Panc1 (cell line): ENCODE measurements at places on chromosomes 11 and 22. TPM values are rescaled to one million over a fixed set of nuclear protein-coding genes. Genes with fewer than 3 reads are reported as not detected.

GRCh38 chr11:123137431-123138224, 57.4 kb downstream of the CLMP start:
- no peaks in the 10 kb centered on the region for H3K27me3 ChIP-seq
- no peaks in the 10 kb centered on the region for H3K4me1 ChIP-seq
- no peak for DNase-seq

The KRTAP5-2 gene
- total RNA-seq: not detected

The PDXP gene
- total RNA-seq: 17.6 TPM

The MUC5AC gene
- 0.03 TPM for total RNA-seq

The RRP8 gene
- total RNA-seq: 23.1 TPM

GRCh38 chr22:37320726-37321677, 38.7 kb downstream of the CYTH4 start:
- H3K4me3 ChIP-seq: no peak overlapping the region
- no peaks in the 10 kb centered on the region for H3K36me3 ChIP-seq
- H3K27ac ChIP-seq: no peak overlapping the region
- H3K4me1 ChIP-seq: peaks cover 10% of the 10 kb centered on the region
- DNase-seq: no peak

GRCh38 chr22:46764140-46764680, 1.8 kb downstream of the TBC1D22A start:
- H3K27ac ChIP-seq: peak overlapping the region; percentile 5; the same call in 1 of the 2 replicates
- peaks cover 2% of the 10 kb centered on the region; the same call in 1 of the 2 replicates for H3K36me3 ChIP-seq
- no peak for DNase-seq
- H3K4me3 ChIP-seq: no peak overlapping the region; the same call in 1 of the 2 replicates
- H3K27me3 ChIP-seq: no peaks in the 10 kb centered on the region

DNA sequence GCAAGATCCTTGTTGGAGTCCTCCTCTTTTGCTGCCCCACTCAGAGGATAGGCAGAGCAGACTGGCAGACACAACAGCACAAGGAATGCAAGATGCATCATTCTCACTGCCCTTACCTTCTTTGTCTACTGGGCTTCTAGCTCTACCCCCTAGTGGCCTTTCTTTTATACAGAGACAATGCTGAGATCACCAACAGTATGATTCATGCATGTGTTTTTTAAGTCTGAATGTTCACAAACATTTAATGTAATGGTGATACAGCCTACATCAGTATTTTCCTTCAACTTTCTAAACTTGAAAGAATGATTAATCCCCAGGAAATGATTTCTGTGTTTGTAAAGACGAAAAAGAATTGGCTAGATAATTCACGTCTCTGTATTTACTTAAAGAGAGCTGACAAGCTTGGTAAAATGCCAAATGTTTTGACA, at the start of gene MMP10:
Gene MMP10, minus strand, starts transcription at position 138 of the 428 bp plus-strand sequence. Its CDS starts 37 bp downstream, at position 101.
- H3K4me3 ChIP-seq: no peak within 1 kb of the TSS
- H3K27me3 ChIP-seq: no peaks in the 10 kb centered on the region; the same call in 1 of the 2 replicates
- no peak for DNase-seq
- H3K27ac ChIP-seq: no peak within 1 kb of the TSS
- no peaks in the 10 kb centered on the region for H3K36me3 ChIP-seq
- peaks cover 7% of the 10 kb centered on the region for H3K4me1 ChIP-seq

DNA sequence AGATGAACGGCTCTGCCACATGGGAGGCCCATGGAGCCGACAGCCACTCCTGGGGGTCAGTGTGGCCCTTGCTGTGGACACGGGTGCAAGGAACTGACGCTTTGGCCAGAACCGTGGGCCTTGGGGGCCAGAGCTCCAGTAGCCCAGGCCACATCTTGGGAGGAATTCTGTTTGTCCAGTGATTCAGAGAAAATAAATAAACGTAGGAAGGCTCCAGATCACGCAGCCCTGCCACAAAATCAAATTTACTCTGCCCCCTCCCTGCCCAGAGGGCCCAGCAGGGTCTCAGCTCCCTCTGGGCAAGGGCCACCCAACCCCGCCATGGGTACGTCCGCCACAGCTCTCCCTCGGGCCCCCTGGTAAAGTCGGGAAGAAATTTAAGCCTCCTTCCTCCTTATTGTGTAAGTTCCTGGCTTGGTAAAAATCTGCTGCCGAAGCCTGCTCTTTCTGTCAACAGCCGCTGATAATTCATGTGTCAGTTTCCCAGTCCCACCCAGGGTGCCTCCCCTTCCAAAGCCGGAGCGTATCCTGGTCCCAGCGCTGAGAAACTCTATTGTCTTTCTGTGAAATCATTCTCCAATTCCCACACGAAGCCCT, 6.9 kb upstream of the MUC5AC start:
- DNase-seq: peak; percentile 72
- H3K27ac ChIP-seq: peak overlapping the region; percentile 96
- H3K36me3 ChIP-seq: no peaks in the 10 kb centered on the region
- no peaks in the 10 kb centered on the region for H3K27me3 ChIP-seq
- H3K4me1 ChIP-seq: peaks cover 56% of the 10 kb centered on the region
- no peak overlapping the region for H3K4me3 ChIP-seq

The ZNF408 gene
- 19.8 TPM for total RNA-seq

DNA sequence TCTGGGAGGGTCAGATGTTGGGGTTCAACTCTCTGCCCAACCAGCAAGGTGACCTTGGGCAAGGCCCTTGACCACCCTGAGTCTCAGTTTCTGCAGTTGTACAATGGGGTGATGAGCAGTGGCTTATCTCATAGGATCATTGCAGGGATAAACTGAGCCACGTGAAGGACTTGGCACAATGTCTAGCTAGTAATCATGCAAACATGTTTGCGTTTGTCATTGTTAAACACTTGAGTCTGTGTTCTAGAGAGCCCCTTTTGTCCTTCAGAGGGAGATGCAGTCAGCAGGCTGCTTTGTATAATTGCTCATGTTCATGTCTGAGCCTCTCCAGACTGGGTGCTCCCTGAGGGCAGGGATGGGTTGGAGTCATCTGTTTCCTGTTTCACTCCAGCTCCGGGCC, 15.8 kb downstream of the CD82 start:
- no peak for DNase-seq
- H3K27ac ChIP-seq: no peak overlapping the region
- no peak overlapping the region for H3K4me3 ChIP-seq
- no peaks in the 10 kb centered on the region for H3K27me3 ChIP-seq

The B3GAT1 gene
- 0.10 TPM for total RNA-seq

The ANO9 gene
- 61.4 TPM for total RNA-seq

- H3K27ac ChIP-seq: no peak overlapping the region
- no peaks in the 10 kb centered on the region for H3K4me1 ChIP-seq
- H3K36me3 ChIP-seq: no peaks in the 10 kb centered on the region
- no peak overlapping the region for H3K4me3 ChIP-seq
- H3K27me3 ChIP-seq: peaks cover 10% of the 10 kb centered on the region; the same call in 1 of the 2 replicates
Observed at GRCh38 chr11:125338886-125339811, 156.9 kb downstream of the FEZ1 start.

DNA sequence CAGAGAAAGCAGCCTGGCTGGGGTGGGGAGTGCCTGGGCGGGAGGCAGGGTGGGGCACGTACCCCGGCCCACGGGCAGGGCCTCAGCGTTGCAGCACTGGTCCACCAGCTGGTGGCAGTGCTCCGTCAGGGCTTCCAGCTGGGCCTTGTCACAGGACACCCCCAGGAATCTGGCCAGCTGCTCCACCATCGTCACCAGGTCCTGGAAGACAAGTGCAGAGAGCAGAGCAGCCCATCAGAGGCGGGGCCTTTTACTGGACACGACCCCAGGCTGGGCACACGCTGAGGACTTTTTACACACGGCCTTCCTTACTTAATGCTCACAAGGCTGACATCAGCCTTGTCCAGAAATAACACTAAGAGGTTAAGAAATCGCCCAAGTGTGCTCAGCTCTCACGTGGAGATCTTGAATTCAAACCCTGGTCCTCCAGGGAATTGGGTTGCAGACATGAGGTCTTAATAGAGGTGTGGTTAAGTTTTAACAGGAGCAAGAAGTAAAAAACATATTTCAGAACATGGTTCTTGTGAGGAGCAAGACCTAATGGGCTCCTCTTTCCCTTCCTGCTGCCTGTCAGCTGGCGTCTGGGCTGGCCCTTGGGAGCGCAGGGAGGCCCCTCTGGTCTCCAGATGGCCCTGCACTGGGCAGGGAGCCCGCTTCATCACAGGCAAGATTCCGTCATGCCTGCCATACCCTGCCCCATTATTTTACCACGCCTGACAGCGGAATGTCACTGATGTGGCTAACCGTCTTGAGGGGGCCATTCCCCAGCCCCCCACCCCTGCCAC, 17.1 kb upstream of the EFCAB6 start:
- no peak for DNase-seq
- no peaks in the 10 kb centered on the region for H3K27me3 ChIP-seq
- H3K36me3 ChIP-seq: no peaks in the 10 kb centered on the region
- H3K27ac ChIP-seq: no peak overlapping the region
- no peak overlapping the region for H3K4me3 ChIP-seq

The MCHR1 gene
- not detected for total RNA-seq

GRCh38 chr11:134752526-134752925, 340.5 kb upstream of the B3GAT1 start:
- peaks cover 9% of the 10 kb centered on the region for H3K27me3 ChIP-seq
- no peak for DNase-seq
- H3K27ac ChIP-seq: no peak overlapping the region
- no peaks in the 10 kb centered on the region for H3K36me3 ChIP-seq
- H3K4me3 ChIP-seq: no peak overlapping the region

DNA sequence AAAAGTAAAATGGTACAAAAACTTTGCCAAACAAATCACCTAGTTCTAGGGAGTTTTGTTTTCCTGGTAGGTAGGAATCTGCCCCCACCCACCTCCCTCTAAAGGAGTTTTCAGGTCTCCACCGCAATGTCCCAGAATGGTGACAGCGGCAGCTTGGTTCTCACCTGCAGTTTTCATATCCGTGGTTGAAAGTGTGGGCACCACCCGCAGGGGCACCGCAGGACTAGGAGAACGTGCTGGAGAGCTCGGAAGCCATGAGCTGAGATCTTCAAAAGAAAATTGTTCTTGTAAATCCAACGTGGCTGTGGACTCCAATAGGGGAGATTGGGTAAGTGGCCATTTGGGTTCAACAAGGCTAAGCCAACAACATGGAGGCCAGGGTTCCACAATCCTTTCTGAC, 10.8 kb downstream of the NFRKB start:
- H3K36me3 ChIP-seq: peaks cover 55% of the 10 kb centered on the region
- no peaks in the 10 kb centered on the region for H3K4me1 ChIP-seq
- DNase-seq: no peak
- no peak overlapping the region for H3K4me3 ChIP-seq

DNA sequence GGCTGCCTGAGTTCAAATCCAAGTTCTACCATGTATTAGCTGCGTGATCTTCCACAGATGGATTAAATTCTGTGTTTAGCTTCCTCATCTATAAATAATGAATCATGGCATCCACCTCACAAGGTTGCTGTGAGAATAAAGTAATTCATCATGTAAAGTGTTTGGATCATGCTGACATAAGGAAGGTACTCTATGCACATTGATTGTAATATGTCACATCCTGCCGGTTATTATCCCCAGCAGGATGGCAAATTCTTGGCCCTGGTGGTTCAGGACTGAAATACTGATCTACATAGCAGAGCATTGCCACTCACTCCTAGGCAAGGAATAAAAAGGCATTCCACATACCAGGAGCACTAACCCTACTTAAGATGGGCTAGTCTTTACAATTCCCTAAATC, 40.8 kb downstream of the LGR4 start:
- H3K4me3 ChIP-seq: no peak overlapping the region
- H3K27me3 ChIP-seq: no peaks in the 10 kb centered on the region
- no peak for DNase-seq
- H3K27ac ChIP-seq: no peak overlapping the region

The NUCB2 gene
- total RNA-seq: 62.2 TPM

The SLN gene
- not detected for total RNA-seq

The MS4A12 gene
- not detected for total RNA-seq

DNA sequence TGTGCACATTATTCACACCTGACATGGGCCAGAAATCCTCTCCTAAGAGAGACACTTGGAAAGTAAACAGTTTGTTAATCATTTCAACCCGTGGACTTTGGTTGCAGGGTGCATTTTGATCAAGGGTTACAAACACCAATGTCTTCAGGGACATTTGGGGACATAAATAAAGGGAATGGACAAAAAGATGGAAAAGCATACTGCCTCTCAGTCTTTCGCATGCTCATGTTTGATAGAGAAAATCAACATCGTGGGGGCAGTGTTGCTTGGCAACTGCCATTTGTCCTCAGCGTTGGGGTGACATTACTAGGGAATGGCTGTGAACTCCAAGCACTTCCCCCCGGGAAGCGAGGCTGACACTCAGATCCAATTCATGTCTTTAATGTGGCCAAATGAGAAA, 114.7 kb upstream of the OR4B1 start:
- no peak overlapping the region for H3K27ac ChIP-seq
- no peak for DNase-seq
- H3K36me3 ChIP-seq: no peaks in the 10 kb centered on the region
- H3K4me1 ChIP-seq: peaks cover 15% of the 10 kb centered on the region
- H3K4me3 ChIP-seq: no peak overlapping the region
- no peaks in the 10 kb centered on the region for H3K27me3 ChIP-seq

The MYBPC3 gene
- not detected for total RNA-seq

DNA sequence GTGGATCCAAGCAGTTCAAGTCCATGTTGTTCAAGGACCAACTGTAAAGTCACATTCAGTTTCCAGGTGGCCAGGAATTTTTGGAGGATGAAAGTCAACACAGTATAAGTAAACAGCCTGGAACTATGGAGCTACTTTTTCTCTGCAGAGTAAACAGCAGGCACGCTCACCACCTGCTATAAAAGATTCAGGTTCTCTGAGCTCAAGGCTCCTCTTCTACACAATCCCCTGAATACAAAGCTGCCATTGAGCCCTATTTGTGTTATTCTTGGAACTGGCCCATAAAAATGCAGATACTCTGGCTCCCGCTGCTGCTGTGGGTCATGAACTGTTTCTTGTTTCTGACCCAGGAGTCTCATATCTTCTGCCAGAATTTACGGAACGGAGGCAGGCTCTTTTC, 56.9 kb upstream of the PRR5 start:
- H3K4me3 ChIP-seq: no peak overlapping the region
- H3K27me3 ChIP-seq: no peaks in the 10 kb centered on the region
- H3K36me3 ChIP-seq: no peaks in the 10 kb centered on the region
- DNase-seq: no peak
- peak overlapping the region; percentile 65 for H3K27ac ChIP-seq
- H3K4me1 ChIP-seq: peaks cover 5% of the 10 kb centered on the region; the same call in 1 of the 2 replicates

GRCh38 chr11:125931668-125932067, 14.2 kb upstream of the VSIG10L2 start:
- H3K4me3 ChIP-seq: no peak overlapping the region
- peaks cover 4% of the 10 kb centered on the region; the same call in 1 of the 2 replicates for H3K4me1 ChIP-seq
- DNase-seq: no peak
- H3K36me3 ChIP-seq: no peaks in the 10 kb centered on the region
- no peak overlapping the region for H3K27ac ChIP-seq
- H3K27me3 ChIP-seq: peaks cover 13% of the 10 kb centered on the region

DNA sequence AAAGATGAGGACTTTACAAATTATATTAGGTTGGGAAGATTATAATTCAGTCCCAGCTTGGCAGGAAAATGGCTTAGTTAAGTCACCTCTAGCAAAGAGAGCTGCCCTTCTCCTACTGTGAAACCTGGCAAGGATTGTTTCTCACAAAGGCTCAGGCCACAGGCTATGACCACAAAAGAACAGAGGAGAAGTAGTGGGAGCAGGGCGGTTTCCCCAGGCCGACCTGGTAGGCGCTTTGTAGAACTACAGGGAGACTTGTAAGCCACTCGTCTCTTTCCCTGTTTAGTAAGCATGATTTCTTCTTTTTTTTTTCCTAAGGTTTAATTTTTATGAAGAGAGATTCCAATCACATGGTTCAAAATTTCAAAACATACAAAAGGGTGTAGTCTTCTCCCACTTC, 4.6 kb downstream of the SNAP29 start:
- DNase-seq: no peak
- H3K27ac ChIP-seq: no peak overlapping the region
- H3K4me3 ChIP-seq: no peak overlapping the region

GRCh38 chr22:43477966-43478365, 66.2 kb downstream of the MPPED1 start:
- H3K4me1 ChIP-seq: no peaks in the 10 kb centered on the region
- H3K27me3 ChIP-seq: no peaks in the 10 kb centered on the region
- no peaks in the 10 kb centered on the region for H3K36me3 ChIP-seq
- DNase-seq: no peak
- H3K4me3 ChIP-seq: no peak overlapping the region

The POU2F3 gene
- total RNA-seq: not detected
